Endodermal cell (in vitro differentiated cells): ENCODE measurements at places on chromosomes 16 and 17. TPM values are rescaled to one million over a fixed set of nuclear protein-coding genes. Genes with fewer than 3 reads are reported as not detected.

The KRT24 gene
- not detected in 2 replicates for total RNA-seq

The KRT40 gene
- total RNA-seq: not detected in 3 replicates

The TUBB3 gene
- 109 to 157 TPM (median 123 TPM) in 3 replicates for total RNA-seq

GRCh38 chr17:51718983-51719382, 439.5 kb downstream of the CA10 start:
- peak; percentile 13 for DNase-seq

- peak; percentile 78 for DNase-seq
These were observed 20.9 kb upstream of the NSRP1 start for GRCh38 chr17:30095507-30096244.

- no peak for DNase-seq
These were observed 119.2 kb downstream of the HS3ST2 start for GRCh38 chr16:22933173-22933572.

DNA sequence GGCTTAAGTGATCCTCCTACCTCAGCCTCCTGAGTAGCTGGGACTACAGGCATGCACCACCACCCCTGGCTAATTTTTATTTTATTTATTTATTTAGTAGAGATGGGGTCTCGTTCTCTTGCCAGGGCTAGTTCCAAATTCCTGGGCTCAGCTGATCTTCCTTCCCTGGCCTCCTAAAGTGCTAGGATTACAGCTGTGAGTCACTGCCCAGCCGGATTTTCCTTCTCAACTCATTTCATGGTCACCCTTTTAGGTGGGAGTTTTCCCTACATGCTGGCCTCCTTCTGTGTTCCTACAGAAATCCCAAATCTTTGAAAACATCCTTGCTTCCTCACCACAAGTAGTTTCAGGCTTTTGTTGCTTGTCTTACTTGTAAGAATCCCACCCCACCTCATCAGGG, 102.1 kb upstream of the SIAH1 start:
- DNase-seq: no peak

DNA sequence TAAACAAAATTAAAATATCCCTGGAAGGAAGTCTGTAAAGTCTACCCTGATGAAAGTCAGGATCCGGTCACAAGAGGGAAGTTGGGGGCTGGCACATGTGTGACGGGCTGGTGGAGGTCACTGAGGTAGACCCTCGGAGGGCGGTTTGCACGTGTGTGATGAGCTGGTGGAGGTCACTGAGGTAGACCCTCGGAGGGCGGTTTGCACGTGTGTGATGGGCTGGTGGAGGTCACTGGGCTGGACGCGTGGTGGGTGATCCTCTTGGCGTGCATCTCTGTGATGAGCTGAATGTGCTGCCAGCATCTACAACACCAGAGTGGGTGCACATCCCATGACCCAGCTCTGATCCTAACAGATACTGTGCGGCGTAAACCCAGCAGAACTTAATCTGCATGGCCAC, 43.7 kb upstream of the METRNL start:
- no peak for DNase-seq

DNA sequence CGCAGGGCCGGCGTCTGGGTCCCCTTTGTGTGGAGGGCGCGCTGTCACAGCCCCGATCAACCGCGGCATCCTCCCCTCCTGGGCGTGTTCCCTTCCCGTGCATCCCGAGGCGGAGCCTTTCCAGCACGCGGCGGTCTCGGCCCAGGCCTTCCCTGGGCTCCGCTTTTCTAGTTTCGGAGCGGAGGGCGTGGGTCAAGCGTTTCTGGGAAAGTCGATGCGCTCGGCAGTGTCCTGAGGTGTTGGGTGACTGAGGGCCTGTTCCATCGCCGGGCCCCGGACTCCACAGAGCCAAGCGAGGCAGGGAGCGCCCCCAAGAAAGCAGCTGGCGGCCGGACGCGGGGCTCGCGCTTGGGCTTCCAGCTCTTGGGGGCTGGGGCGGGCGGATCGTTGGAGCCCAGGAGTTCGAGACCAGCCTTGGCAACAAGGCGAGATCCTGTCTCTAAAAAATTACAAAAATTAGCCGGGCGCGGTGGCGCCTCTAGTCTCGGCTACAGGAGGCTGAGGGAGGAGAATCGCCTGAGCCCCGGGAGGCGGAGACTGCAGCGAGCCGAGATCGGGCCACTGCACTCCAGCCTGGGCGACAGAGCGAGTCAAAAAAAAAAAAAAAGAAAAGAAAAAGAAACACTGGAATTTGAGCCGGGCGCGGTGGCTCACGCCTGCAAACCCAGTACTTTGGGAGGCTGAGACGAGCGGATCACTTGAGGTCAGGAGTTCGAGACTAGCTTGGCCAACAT, 806 bp downstream of the IFT140 start:
- DNase-seq: no peak

- peak; percentile 65 for DNase-seq
These were observed 435 bp downstream of the RAB40C start for GRCh38 chr16:590188-590814.

DNA sequence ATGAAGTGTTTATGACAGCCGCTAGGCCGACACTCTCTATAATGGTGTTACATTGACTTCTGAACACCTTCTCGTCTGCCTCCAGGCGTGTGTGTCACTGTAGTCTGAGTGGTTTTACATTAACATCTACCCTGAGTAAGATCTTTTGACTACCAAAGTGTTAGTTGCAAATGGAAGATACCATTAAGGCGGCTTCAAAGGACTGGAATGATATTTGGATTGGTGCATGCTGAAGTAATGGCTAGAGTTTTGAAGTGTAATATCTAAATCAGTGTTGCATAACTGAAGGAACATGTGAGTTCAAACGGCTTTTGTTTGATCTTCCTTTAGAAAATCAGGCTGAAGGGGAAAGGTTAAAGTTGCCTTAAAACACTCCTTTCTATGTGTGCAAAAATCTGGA, 52.2 kb downstream of the BCAS3 start:
- DNase-seq: no peak

DNA sequence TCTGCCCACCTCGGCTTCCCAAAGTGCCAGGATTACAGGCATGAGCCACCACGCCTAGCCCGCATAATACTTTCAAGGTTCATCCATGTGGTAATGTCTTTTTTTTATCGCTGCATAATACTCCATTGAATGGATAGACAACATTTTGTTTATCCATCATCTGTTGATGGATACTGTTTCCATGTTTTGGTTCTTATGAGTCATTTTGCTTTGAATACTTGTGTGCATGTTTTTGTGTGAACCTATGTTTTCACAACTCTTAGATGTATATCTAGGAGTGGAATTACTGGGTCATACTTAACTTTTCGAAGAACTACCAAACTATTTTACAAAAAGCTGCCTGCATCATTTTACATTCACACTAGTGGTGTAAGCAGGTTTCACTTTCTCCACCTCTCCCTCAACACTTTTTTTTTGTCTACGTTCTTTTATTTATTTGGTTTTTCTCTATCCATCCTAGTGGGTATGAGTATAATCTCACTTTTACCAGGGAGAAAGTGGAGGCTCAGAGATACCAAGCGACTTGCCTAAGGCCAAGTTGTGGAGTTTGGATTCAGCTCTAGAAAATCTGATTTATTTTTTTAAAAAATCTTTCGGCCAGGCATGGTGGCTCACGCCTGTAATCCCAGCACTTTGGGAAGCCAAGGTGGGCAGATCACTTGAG, 151.2 kb downstream of the CMIP start:
- DNase-seq: no peak
